ENCODE measurements at places on chromosomes 2 and 18.
A peak's percentile ranks its signal among the peaks of the same experiment; 100 is the strongest.

DNA sequence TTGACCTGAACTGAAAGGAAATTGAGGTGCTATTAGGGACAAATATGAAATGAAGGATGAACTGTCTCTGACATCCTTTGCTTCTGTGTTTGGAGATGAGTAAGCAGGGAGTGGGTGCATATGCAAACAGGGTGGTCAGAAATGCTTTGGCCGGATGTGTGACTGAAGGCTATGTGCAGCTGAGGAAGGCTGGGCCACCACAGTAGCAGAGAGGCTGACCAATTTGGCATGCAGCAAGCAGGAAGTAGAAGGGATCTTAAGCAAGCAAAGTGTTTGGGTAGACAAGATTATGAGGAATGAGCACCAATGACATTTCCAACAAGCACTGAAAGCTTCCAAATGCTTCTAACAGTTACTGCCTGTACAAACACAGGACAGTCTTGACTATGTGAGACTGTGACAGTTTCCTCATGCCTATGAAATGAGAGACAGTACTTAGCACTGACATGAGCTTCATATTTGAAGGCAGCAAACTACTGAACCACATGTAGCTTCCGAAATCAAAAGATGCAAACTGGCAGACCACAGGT, 3.3 kb upstream of the ACTR3 start:
- DNase-seq: peak; percentile 62

GRCh38 chr2:194718881-194719280, 938.1 kb upstream of the SLC39A10 start:
- no peak for DNase-seq

GRCh38 chr2:128452536-128453530, 134.2 kb upstream of the HS6ST1 start:
- no peak for DNase-seq

DNA sequence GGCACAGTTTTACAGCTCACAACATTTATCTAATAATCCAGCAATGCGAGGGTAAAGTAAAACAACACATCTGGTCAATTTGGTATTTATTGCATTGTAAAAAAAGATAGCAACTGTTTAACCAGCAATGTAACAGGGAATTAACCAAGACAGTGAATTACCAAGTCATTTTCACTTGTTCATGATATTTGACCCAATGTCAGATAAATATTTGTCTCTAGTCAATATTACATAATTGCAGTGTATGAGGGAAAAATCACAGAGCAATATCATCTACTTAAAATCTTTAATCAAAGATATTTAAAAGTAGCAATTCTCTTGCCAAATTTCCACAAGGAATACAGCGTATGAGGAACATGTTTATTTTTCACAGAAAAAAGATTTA, 1265.1 kb upstream of the CHAC2 start:
- DNase-seq: no peak

DNA sequence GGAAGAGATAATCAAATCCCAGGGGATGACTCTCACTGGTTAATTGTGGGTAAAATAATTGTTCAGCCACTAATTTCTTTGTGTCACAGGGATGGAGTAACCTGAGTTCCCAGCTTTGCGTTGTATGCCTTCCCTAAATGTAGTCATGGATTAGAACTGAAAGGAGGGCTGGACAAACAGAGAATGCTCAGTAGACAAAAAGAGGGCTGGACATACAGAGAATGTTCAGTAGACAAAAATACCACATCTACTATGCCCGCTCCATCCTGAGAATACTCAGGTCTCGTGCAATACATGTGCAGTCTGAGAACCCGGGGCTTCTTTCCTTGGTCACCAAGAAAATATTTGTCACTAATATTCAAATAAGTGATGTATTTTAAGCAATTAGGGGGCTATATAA, 497.9 kb downstream of the EPHA4 start:
- no peak for DNase-seq

GRCh38 chr2:149261692-149262091, 68.7 kb upstream of the LYPD6 start:
- no peak for DNase-seq

DNA sequence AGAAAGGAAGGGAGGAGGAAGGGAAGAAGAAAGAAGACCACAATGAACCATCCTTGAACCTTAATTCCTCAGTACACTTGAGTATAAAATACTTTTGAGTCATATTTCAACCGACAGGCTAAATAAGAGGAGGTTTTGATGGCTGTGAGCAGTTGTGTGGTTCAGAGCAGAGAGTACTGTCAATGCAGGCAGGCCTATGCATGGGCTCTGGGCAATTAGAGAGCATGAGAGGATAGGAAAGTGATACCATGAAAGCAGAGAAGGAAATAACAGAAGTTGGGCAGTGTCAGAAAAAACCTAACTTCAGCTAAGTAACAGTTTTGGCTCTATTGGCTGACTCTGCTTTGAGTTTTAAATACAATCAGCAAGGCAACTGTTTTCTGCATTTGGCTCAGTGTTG, 123.6 kb upstream of the STK17B start:
- DNase-seq: no peak

- DNase-seq: no peak
Measured at GRCh38 chr18:60649107-60649506, 276.5 kb upstream of the MC4R start.

DNA sequence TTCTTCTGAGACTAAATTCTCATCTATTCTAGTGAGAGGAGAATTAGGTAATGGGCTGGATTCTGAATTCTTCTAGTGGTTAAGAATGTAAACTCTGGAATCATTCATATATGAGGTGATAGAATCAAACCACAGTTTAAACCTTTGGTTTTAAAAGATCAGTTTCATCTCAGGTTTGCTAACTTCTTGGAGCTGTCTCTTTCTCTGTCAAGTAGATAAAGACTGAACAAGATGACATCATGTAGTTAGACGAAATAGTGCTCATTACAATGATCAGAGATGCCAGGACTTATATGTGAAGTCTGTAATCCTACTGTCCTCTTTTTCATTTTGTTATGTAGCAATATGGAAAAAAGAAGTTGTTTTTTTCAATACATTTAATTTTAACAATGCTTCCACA, 4.9 kb downstream of the CEBPZOS start:
- no peak for DNase-seq

DNA sequence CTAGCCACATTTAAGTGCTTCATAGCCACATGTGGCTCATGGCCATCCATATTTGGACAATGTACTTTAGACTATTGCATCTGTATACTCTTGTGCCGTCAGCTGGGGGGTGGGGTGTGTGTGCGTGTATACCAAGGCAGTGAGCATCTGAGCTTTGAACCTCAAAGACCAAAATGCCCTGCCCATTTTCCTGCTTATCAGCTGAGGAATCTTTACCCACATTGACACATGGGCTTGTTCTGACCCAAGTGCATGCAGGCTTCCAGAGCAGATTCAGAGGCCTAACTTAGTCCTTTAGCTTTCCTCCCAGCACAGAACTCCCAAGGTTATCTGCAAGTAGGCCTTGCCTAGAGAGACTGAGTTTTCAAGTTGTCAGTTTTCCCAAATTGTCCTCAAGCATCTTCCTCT, 11.1 kb upstream of the MOCOS start:
- DNase-seq: peak; percentile 98

- no peak for DNase-seq
Measured at GRCh38 chr18:40041951-40042350, 1913.1 kb upstream of the PIK3C3 start.

DNA sequence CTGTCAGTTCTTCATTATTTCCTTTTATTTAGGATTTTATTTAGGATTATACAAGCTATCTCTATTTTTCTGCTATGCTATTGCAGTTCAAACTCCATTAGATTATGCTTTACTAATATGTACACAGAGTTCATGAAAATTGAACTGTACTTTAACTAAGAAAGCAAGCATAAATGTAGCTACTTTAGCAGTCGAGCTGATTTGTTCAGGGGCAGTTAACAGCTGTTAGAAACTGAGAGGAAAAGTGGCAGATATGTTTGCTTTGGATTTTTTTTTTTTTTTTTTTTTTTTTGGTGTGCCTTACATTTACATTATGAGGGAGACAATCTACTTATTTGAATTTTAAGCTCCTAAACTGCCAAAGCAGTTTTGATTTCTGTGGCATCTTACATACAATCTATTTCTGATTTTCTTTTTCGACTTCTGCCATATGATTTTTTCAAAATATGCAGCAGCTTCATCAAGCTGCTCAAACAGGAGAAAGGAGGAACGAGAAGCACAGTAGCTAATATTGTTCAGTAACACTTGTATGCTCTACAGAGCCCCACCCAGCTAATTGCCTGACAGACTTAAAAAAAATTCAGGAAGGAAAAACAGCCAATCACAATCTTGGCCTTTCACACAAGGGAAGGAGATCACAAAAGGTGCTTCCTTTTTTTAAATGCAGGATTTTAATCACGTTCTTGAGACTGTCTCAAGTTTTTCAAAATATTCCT, 233.4 kb upstream of the SIX3 start:
- DNase-seq: no peak

DNA sequence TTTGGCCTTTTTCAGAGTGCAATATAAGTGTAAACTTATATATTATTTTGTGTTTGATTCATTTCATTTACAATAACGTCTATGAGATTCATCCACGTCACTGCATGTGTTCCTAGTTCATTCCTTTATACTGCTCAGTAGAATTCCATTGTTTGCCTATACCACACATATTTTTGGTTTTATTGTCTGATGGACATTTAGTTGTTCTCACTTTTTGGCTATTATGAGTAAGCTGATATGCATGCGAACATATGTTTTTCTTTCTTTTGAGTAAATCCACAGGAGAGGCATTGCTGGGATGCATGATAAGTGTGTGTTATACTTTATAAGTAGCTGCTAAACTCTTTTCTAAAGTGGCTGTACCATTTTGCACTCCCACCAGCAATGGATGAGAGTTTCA, 314.8 kb upstream of the HS6ST1 start:
- DNase-seq: no peak

DNA sequence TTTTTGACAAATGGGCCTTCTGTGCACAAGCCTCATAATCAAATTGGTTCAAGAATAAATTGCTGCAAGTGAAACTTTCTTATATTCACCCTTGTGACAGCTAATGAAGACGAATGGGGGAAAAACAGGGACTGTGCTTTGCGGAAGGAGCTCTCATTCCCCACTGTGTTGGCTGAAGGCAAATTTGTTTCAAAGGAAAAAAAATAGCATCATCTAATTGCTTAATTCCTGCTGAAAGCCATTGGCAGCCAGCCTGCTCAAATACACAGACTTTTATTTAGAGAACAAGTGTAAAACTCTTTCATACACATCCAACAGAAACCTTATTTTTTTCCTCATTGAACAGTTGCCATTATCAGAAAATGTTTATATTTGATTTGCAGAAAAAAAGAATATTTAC, 172.3 kb downstream of the ARL6IP6 start:
- no peak for DNase-seq

- DNase-seq: no peak
Measured at GRCh38 chr2:194486326-194486725, 1170.7 kb upstream of the SLC39A10 start.

GRCh38 chr18:79662034-79662433, 17.6 kb upstream of the CTDP1 start:
- no peak for DNase-seq

DNA sequence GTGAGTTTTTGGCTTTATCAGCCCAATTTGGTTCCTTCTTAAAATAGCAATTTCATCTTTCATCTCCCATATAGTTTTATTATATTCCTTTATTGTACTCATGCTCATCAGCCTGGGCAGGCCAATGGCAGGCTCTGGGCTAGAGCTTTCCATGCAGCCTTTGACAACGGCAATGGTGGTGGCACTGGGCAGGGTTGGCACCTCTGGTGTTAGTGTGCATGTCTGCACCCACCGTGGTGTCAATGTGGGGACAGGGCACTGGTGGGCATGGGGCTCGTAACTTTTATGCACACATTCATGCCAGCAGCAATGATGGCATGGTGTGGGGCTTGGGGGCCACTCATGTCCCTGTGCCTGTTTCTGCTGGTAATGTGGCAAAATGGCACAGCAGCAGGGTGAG, 1305.4 kb downstream of the DSC3 start:
- DNase-seq: no peak

DNA sequence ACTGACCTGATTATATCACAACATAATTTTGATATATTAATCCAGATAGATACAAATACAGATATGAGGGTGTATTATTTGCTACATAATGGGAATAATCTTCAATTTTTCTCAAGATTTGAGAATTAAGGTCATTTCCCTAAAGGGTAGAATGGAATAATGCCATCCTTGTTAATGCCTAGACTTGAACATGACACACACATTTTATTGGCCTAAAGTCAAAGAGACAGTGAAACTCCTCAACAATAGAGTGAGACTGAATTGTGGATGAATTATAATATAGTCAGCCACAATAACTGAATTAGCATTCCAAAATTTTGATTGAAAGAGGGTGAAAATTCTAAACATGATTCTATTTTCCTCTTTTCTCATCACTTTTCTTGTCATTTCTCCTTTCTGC, 506.0 kb upstream of the CDH2 start:
- DNase-seq: no peak

GRCh38 chr2:144596073-144596871, 76.4 kb upstream of the ZEB2 start:
- DNase-seq: peak; percentile 33

GRCh38 chr18:11751341-11752115, 62.5 kb downstream of the GNAL start:
- no peak for DNase-seq

- DNase-seq: no peak
Measured at GRCh38 chr2:233758849-233759248, 1.2 kb upstream of the UGT1A1 start.

DNA sequence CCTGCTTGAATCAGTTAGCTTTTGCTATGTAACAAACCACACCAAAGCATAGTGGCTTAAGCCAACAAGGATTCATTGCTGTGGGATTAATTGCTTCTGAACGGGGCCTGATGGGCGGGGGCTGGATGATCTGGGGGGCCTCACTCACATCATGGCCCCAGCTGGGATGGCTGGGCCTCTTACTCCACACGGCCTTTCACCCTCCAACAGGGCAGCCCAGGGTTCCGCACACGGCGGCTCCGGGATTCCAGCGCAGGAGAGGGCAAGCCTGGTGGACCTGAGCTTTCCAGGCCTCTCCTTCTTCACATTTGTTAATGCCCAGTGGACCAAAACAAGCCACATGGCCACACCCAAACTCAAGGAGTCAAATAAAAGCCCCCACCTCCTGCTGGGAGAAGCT, 86.3 kb upstream of the PHLPP1 start:
- no peak for DNase-seq

DNA sequence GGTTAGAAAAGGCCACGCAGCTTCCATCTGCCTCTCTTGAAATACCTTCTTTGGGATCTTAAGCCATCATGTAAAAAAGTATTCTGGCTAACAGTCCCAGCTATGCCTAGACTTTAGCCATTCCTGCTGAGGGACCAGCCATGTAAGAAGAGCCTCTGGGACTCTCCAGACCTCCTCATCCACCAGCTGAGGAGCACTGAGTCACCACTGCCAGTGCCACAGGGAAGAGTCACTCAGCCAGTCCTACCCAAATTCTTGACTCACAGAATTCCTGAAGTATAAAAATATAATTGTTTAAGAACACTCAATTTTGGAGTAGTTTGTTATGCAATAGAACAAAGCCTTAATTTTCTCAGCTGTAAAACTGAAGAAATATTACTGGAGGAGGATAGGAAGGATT, 436.7 kb downstream of the ZEB2 start:
- no peak for DNase-seq
